Stimulated activated CD4-positive, alpha-beta T cell treated with anti-CD3 and anti-CD28 coated beads, Interleukin-1b, Interleukin-23, amount 100 ng/mL, for 1 hour (primary cell): ENCODE measurements at places on chromosomes 3 and 15.

- DNase-seq = no peak
These were observed 123.7 kb downstream of the ASB7 start for GRCh38 chr15:100726070-100726420.

DNA sequence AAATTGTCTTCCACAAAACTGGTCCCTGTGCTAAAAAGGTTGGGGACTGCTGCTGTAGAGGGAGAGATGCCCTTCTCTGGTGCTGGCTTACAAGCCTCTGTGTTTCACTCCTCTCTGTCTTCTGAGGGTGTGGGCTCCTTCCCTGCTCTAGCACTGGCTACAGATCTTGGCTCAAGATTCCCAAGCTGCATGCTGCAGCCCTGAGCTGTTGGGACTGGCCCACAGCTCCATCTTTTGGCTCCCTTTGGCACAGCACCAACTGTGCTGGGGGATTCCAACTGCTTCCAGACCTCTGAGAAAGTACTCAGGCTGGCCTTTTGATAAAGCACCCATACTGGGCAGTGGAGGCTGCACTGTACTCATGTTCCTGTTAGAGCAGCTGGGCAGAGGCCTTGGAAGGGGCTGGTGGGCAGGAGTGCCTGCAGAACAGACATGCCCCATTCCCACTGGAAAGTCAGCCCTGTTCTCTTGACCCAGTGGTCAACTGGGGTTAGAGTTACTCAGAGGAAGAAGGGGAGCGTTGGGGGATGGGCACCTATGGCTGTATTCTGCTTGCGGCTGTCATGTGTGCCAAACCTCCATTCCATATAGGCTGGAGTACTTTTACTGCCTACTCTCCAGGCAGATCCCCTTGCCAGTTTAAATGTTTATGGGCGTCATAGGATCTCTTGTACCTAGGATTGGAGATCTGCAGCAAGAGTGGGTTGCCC is 55.7 kb downstream of the GALK2 start:
- no peak for DNase-seq

- DNase-seq = no peak
These were observed 76.7 kb downstream of the ADAMTS17 start for GRCh38 chr15:100264994-100265640.

- no peak for DNase-seq
These were observed 496.9 kb downstream of the CADM2 start for GRCh38 chr3:85455561-85456200.

DNA sequence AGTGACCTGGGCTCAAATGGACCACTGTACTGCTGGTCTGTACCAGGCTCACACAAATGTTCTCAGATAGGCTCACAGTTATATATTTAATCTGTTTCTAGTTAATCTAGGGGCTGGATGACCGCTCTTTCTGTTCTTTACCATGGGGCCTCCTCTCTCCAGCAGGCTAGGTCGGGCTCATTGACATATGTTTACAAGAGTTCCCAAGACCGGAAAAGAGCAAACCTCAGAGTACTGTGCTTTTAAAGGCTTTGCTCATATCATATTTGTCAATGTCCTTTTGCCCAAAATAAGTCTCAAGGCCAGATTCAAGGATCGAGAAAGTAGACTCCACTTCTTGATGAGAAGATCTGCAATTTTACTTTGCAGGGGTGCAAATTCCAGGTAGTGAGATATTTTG is 348.0 kb upstream of the EPHA6 start:
- no peak for DNase-seq

- no peak for DNase-seq
These were observed 122.7 kb downstream of the GOLIM4 start for GRCh38 chr3:167973046-167973445.

DNA sequence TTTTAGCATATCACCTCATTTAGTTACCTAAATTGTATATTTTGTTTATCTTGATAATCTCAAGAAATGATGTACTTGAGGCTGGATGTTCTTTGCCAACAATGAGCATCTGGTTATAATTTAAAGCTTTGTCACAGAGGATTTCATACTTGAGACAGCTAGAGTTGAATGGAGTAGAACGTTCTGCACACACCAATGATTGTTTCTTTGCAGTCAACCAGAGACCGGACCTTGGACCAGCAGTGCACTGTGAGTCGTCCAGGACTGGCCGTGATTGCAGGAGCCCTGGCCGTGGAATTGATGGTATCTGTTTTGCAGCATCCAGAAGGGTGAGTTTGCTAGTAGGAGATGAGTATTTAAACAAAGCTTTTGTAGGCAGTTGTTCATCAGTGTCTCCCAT is 90.4 kb downstream of the ATG7 start:
- no peak for DNase-seq

GRCh38 chr3:100395679-100396431 is 5.0 kb downstream of the TOMM70 start:
- no peak for DNase-seq

GRCh38 chr3:134020135-134020680 is 9.5 kb downstream of the SLCO2A1 start:
- DNase-seq = no peak

GRCh38 chr15:45441686-45442085 is 63.3 kb upstream of the GATM start:
- DNase-seq = no peak

- DNase-seq = no peak
These were observed 74.7 kb upstream of the ROBO2 start for GRCh38 chr3:76965122-76965725.

- DNase-seq = no peak
These were observed 165.5 kb upstream of the CBLB start for GRCh38 chr3:106034313-106034712.

DNA sequence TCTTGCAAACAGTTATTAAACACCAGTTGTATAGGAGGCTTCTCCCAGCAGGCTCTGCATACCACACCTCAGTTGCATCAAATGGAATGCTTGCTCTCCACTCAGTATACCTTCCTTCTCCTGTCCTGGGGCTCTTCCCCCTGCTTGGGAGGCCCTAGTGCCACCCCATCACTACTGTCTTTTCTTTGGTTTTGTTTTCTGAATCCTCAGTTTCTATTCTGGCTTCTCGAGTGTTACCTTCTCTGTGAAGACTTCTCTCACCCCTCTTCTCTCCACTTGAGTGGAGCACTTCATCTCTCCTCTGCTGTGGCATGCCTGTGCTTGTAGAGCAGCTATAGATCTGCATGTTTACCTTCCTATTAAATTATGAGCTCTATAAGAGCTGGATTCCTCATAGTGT is 75.7 kb upstream of the TPRG1 start:
- DNase-seq = no peak

DNA sequence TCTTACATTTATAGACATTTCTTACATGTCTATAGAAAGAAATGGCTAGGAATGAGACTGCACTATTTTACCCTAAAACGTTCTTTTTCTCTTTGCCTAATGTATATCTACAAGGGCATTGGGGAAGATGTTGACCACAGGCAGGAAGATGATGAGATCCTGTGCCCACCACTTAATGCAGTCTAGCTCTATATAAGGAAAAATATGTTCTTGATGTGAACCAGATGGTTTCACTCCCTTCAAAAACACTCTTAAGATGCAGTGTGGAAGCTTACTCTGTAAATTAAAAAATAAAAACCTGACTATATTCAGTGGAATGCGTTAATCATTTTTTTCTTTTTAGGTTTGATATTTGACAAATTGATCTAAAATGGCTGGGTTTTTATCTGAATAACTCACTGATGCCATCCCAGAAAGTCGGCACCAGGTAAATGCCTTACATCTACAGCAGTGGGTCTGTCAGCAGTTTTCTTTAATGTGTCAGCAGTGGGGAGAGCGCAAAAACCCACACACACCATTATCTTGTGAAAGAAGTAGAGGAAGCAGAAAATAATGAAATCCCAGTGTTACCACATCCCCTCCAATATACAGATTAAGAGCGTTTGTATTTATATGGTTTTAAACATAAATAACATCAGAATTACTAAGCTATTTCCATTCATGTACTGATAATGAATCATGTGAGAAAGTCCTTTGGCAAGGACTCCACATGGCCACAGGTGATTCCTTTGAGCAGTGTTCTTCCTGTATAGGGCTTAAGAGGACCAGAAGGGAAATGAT is 10.1 kb downstream of the AGTR1 start:
- DNase-seq = no peak

- DNase-seq = peak; percentile 12
These were observed 33.9 kb downstream of the GRK7 start for GRCh38 chr3:141796889-141797781.

GRCh38 chr3:54376142-54376807 is 253.9 kb downstream of the CACNA2D3 start:
- no peak for DNase-seq

DNA sequence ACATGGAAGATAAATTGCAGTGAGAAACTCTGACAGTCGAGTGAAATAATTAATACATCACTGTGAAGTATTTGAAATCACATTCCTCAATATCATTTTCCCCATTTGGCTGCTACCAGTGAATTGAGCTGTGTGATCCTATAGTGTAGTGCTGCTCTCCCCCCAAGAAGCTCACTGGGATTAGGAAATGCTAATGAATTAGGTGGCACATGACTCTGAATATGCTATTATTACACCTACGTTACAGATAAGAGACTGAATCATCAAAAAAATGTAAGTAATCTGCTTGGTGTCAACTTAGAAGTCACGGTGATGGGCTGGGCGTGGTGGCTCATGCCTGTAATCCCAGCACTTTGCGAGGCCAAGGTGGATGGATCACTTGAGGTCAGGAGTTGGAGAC is 34.7 kb upstream of the SYNM start:
- DNase-seq = no peak

DNA sequence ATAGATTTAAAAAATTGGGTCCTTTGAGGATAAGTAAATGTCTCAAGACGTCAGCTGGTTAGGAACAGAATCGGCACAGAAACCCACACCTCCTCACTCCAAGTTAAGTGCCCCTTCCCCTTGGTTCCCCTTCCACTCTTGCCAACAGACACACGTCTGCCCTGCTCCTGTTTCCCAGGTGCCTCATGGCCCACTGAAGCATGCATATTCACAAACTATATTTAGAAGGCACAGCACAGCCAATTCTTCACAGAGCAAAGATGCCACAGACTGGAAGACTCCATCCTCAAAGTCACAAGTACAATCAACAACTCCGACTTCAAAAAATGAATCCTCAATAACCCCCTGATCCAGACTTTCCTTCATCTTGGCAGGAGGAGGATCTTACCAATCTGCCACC is 295.4 kb upstream of the NR2F2 start:
- no peak for DNase-seq

DNA sequence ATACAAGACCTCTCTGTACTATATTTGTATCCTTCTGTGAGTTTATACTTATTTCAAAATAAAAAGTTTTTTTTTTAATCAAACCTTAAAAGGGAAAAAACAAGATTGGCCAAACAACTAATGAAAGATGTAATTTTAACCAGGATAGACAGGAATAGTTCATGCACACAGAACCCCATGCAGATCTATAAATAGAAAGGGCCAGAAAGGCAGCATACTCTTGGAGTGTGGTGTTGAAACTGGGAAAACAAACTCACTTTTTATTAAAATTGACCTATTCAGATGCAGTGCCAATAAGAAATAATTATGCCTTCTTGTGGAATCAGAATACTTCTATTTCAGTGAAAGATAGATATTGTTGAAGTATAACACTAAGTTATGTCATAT is 204.6 kb downstream of the PLCL2 start:
- DNase-seq = no peak

DNA sequence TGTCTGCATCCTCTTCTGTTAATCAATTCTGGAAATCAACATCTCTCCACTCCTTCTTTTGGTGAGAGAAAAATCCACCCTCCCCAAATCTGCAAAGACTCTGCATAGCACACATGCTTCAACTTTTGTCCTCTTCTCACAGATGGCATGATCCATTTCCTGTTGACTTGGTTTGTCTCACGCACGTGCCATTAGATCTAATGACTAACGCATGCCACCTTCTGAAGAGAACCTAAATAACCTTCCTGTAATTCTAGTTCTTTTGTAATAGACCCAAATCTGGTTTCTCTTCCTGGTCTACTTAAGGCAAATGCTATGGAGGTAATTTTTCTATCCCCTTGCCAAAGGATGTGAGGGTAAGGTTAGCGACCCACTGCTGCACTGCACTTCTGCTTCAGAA is 51.0 kb upstream of the ATOSA start:
- DNase-seq = no peak

- DNase-seq = no peak
These were observed 22.2 kb downstream of the GRAMD2A start for GRCh38 chr15:72175186-72176044.

DNA sequence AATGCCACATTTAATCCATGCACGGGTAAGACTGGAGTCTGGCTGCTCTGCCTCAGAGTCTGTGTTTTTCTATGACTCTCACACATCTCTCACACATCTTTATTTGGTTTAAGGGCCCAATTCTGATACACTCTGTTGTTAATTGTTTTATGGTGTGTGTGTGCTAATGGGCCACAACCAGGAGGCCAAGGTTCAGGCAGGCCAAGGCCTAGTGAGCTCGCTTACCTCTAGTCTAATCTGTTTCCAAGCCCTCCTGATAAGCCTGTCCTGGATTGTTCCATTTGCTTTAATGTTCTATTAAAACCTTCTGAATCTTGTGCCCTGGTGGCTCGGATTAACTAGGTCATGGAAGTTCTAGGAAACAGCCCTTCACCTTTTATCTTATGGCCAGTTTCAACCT is 445.4 kb upstream of the DPH6 start:
- no peak for DNase-seq

DNA sequence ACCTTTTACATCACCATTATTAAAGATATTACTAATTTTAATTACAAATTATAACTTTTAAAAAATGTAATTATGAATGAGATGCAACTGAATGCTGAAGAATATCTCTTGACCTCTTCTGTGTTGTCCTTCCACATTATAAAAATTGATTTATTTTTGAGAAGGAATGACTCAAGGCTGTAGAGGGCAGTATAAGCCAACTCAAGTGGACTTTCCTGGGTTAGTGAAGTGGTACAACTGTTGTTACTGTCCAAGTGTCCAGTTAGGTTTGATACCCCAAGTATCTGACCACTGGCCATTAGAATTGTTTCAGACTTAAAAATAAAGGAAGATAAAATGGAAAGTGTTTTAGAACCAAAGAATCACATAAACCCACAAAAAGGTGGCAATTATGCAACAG is 51.9 kb downstream of the BBX start:
- DNase-seq = no peak

DNA sequence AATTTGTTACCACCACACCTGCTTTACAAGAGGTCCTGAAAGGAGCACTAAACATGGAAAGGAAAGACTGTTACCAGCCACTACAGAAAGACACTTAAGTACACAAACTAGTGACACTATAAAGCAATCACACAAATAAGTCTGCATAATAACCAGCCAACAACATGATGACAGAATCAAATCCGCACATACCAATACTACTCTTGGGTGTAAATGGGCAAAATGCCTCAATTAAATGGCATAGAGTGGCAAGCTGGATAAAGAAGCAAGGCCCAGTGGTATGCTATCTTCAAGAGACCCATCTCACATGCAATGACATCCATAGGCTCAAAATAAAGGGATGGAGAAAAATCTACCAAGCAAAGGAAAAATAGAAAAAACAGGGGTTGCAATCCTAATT is 106.8 kb upstream of the PRR23C start:
- no peak for DNase-seq

- no peak for DNase-seq
These were observed 10.8 kb downstream of the ZNF774 start for GRCh38 chr15:90362936-90363212.
